HS-27A (cell line): ENCODE measurements at places on chromosomes 2 and 18.

DNA sequence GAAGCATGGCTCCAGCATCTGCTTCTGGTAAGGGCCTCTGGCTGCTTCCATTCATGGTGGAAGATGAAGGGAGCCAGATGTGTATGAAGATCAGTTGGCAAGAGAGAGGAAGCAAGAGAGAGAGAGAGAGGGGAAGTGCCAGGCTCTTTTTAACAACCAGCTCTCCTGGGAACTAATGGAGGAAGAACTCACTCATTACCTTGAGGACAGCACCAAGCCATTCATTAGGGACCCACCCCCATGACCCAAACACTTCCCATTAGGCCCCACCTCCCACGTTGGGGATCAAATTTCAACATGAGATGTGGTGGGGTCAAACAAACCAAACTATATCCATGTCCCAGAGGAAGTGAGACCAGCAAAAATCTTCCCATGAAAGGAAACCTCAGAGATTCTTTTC, 124.8 kb upstream of the SIX2 start:
- no peak for DNase-seq

DNA sequence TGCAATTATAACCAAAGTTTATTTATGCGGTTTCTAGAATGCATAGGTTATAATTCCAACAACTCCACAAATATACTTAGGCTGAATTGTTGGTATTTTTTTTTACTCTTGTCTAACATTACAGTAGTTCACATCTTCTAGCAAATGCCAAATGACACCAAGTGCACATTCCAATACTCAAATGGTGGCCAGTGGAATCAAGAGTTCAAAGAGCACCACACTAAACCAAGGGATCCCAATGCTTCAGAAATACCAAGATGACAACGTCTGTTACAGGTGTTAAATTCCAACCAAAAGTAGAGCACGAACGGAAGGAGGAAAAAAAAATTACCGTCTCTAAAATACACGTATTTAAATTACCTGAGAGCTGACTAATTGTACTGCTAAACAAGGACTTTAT, 136.2 kb downstream of the TMEM247 start:
- DNase-seq = no peak

DNA sequence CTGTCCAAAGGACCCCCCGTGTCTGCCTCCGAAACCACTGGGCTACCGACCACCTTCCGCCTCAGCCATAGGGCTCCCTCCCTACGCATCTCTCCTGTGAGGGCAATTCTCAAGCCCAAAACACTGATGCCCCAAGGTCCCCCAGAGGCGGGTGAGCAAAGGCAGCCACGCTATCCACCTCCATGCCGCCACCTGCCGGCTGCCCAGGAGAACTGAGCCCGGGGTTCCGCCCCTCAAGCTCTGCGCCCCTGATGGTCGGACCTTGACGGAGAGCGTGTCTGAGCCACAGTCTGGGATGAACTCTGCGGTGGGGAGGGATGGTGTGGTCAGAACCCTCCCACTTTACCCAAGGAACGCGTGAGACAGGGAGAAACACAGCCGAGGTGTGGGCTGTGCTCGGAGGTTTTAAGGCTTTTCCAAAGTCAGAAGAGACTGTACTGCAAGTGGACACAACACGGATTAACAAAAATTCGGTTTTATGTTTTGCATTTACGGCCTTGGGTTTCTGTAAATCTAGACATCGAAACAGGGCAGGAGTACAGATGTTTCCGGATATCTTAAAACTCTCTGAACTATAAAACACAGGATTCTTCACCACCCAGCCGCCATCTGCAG, 114.1 kb downstream of the ZNF516 start:
- DNase-seq = no peak

- no peak for DNase-seq
Measured at GRCh38 chr2:150643114-150643725, 155.8 kb upstream of the RND3 start.
